Stimulated activated naive CD4-positive, alpha-beta T cell (primary cell): ENCODE measurements at places on chromosomes 6 and 20.

GRCh38 chr6:34512738-34513115 is 43.4 kb downstream of the SPDEF start:
- no peak for DNase-seq

DNA sequence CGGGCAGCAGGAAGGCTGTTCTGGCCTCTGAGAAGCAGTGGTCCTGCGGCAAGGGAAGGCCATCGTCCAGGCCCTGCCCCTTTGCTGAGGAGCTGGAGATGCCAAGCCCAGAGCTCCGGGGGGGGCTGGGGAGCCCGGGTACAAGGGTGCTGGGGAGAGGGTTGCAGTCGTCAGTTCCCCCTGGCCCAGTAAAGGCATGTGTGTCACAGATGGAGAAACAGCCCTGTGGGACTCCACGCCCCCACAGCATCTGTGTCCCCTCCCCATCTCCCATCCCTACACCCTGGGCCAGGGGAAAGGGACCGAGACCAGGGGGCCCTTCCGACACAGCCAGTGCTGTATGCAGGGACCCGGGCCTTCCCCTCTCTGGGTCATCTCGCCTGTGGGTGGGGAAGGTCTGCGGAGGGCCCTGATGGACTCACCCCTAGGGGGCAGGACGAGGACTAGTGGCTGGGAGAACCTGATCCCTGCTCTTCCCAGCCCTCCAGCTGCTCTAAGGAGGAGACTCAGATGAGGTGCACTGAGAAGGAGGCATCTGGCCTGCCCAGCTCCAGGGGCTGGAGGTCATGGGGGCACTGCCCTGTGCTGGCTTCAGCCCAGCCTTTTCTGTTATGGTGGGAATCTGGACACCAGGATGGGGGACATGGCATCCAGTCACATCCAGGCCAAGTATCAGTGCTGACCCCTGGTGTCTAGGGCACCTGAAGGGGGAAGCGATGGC is 609 bp downstream of the MYL9 start:
- no peak for DNase-seq

DNA sequence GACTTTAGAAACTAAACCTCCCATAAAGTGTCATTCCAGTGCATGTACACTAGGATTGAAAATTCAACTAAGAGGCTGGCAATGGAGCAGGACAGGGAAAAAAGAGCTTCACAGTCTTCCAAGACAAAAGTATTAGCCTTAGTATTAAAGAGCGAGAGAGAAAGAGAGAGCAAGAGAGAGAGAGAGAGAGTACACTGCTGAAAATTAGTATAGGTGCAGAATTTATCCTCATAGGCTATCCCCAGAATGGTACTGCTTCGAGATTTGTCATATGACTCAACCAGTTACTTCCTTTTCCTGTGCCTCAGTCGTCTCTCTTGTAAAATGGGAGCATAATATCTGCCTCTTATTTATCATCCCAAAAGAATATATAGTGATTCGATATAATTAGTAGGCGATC is 543.2 kb upstream of the JARID2 start:
- no peak for DNase-seq

GRCh38 chr6:53360093-53360912 is 11.6 kb upstream of the ELOVL5 start:
- DNase-seq: no peak

GRCh38 chr20:62587757-62588402 is 54.4 kb upstream of the SLCO4A1 start:
- DNase-seq: no peak

DNA sequence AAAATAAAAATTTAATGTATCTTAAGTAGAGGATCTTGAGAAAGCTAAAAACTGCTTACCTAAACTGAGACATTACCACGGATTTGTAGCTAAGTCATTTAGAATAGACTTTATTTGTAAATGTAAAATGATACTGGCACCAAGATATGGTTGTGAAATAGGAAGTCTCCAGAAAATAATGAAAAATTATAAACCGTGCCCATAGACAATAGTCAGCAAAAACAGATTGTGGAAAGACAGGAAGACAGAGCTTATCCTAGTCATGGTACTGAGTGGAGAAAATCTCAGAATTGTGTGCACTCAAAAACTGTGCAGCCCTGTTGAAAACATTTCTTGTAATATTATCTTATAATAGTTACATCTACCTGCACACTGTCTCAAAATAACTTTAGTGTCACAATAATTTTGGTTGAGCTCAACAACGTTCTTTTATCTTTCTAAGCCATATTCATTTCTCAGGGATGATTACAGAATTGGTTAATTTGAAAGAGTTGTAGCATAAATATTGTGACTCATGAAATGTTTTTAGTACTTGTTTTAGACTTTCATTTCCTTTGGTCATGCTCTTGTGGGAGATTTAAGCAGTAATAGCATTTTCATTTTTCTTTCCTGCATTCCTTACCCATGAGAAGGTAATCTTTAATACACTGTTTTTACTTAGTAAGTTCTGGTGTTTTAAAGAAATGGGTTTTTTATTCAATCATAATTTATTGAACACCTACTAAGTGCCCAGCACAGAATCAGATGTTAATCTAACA is 174.5 kb downstream of the SOX4 start:
- no peak for DNase-seq

DNA sequence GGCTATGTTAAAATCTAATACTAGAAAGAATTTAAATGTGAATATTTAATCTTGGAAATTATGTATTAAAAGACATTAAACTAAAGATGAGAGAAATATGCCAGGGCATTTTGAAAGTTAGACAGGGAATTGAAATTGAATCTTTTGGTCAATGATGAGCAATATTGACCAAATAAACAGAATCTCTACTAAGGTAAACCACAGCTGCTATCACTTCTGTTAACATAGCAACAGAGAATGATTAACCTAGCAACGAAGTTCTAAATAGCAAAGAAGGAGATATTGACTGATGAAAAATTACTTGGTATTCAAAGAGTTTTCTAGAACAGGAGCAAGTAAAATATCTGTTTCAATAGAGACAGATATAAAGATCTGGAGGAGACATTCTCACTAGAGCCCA is 45.2 kb upstream of the RSPO3 start:
- no peak for DNase-seq

GRCh38 chr6:168648240-168649125 is 207.5 kb downstream of the SMOC2 start:
- DNase-seq: no peak

DNA sequence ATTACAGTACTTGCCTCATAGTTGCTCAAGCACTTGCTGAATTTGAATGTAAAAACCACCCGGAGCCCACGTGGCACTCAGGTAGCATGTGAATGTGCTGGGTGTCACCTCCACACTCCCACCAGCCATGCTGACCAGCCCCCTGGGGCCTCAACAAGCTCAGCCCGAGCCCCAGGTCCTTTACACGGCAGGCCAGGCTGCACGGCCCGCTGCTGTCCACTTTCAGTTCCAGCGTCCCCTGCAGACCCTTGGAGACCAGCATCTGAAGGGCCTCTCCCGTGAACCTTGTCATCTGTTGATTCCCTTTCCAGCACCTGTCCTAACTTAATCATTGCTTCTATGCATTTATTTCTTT is 33.3 kb upstream of the ZBP1 start:
- DNase-seq: no peak

DNA sequence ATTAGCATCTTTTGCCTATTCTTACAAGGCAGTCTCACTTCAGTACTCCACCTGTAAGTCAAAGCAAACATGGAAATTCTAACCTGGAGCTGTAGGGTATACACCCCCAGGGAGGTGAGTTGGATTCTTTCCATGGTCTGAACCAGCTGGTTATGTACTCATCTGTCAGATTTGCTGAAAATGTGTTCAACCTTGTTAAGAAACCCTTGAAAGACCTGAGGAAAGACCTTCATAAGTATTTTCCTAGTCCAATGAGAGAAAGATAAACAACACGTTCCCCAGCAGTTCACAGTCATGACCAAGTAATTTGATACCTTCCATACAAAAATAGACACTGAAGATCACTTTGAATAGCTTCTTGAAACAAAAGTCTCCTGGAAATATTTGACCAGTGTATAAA is 42.5 kb downstream of the ID4 start:
- no peak for DNase-seq

- DNase-seq: no peak
These were observed 145.5 kb downstream of the TENT5A start for GRCh38 chr6:81606965-81607381.

- DNase-seq: no peak
These were observed 3.6 kb downstream of the SOX4 start for GRCh38 chr6:21596949-21597682.

DNA sequence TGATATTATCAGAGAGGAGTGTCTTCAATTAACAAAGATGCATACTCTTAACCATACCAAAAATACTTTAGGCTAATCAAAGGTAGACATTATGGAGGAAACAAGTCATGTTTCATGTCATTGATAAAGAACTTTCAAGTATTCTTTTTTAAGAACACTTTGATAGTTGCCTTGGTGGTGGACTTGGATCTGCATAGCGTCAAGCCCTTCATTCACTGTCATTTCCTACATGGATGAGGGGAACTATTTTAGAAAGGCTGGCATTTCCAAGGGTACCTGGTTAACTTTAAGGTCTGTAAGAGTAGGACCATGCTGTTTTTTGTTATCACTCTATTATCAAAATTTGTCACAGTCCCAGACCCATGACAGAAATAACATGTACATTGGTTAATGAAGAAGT is 622.5 kb downstream of the PKHD1 start:
- DNase-seq: no peak

DNA sequence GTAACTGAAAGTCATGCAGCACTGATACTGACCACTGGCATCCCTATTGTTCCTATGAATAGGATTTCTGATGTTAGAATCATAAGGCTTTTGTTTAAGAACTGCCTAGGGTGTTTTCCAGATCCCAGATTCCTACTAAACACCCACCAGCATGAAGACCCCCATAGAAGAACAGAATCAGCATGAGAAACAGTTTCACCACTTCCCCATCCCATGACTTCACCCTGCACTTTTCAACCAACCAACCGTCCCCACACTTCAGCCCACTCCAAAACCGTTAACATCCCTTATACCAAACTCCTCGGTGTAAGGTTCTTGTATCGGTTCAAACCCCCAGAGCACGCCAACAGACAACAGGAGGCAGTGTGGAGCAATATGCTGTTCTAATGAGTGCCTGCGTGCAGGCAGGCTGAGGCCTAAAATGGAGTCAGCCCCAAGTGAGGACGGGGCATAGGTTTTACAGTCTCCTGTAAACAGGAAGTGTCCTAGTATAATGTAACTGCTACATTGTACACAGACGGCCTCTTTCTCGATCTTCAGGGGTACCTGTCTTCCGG is 11.4 kb upstream of the SSTR4 start:
- no peak for DNase-seq

DNA sequence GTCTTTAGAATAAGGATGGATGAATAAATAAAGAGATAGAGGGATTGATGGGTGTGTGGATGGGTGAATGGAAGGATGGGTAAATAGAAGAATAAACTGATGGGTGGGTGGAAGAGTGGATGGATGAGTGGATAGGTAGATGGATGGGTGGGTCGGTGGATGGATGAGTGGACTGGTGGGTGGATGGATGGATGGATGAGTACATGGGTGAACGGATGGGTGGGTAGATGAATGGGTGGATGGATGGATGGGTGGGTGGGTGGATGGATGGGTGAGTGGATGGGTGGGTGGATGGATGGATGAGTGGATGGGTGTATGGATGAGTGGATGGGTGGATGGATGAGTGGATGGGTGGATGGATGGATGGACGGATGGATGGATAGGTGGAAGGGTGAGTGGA is 65.7 kb upstream of the FOXC1 start:
- DNase-seq: no peak
